ENCODE measurements at places on chromosomes 12 and 14.

DNA sequence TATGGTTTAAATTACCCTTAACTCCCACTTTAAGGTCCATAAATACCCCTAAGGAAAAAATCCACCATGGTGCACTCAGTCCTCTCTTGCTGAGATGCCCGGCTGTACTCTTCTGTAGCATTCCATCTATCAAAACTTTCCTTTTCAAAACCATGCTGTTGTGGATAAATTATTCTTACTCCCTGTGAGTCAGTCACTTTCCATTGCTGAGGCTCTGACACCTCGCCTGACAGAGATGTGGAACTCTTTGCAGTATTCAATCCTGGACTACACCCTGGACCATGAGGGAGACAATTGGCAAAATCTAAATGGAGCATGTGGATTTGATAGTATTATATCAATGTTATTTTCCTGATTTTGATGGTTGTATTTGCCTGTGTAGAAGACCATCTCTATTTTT lies 49.1 kb downstream of the AVPR1A start:
- DNase-seq, result no peak

DNA sequence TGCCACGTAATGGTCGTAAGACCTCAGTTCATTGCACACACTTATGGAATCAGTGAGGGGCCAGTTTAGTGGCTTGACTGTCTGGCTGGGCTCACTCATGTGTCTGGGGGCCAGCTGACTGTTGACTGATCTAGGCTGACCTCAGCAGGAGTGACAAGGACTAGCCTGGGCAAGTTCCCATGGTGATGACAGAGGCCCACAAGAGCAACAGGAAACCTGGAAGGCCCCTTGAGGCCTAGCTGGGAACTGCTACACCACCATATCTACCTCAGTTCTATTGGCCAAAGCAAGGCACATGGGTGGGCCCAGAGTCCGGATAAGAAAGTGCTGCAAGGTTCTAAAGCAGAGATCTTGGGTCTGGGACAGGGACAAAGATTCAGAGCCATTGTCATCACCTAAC lies 21.3 kb upstream of the RFLNA start:
- no peak for DNase-seq

DNA sequence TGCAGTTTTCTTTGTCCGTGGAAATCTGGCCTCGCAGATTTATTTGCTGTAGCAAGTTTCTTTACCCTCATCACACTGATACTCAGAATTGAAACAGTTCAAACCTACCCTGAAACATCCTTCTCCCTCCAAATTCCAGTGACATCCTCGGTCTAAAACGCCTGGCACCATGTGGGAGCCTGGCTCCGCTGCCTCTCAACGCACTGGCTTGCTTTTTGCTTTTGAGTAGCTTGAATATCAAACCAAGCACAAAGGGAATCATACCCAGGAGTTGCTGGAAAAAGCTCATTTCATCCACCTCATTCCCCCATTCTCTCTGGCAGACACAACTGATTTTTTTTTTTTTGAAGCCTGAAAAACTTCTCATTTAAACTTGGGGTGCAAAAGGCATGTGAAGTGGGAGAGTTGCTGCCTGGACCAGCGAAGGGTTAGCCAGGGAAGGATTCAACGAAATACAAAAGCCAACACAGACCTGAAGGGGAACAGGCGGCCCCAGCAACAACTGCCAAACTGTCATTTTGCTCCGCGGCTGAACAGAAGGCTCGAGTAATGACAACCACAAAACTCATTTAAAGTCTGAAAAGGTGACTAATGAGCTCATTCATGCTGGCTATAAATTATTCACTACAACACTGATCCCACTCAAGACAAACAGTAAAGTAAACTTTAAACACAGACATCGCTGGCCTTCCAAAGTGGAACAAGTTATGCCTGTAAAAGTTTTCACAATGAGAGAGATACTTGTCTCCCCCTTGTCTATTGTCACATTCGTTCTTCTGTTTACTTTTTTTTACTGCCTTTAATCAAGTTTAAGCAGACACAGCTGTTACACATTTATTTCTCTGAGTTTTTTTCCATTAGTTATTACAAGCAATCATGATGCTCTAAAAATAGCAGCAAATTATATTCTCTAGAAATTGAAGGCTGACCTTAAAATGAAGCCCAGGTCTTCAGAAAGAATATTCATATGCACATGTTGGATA lies 12.5 kb upstream of the FOXN3 start:
- no peak for DNase-seq

DNA sequence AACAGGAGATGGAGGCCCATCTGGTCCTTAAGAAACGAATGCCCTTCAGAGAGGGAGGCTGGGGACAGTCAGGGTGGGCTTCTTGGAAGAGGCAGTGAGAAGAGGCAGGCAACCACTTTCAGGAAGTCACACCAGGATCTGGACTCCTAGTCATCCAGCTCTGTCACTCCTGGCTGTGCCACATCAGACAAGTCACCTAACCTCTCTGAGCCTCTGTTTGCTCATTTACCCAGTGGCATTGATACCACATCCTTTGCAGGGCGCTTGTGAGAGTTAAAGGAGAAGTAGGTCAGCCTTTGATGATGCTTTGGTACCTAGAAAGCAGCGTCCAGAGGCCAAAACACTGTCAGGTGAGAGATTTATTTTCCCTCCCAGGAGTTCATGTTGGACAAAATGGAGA lies 11.1 kb downstream of the CCDC197 start:
- no peak for DNase-seq

GRCh38 chr12:7450667-7451066 lies 6.7 kb upstream of the CD163L1 start:
- no peak for DNase-seq

- no peak for DNase-seq
Measured at GRCh38 chr12:93468008-93468371, 676 bp downstream of the MRPL42 start.

DNA sequence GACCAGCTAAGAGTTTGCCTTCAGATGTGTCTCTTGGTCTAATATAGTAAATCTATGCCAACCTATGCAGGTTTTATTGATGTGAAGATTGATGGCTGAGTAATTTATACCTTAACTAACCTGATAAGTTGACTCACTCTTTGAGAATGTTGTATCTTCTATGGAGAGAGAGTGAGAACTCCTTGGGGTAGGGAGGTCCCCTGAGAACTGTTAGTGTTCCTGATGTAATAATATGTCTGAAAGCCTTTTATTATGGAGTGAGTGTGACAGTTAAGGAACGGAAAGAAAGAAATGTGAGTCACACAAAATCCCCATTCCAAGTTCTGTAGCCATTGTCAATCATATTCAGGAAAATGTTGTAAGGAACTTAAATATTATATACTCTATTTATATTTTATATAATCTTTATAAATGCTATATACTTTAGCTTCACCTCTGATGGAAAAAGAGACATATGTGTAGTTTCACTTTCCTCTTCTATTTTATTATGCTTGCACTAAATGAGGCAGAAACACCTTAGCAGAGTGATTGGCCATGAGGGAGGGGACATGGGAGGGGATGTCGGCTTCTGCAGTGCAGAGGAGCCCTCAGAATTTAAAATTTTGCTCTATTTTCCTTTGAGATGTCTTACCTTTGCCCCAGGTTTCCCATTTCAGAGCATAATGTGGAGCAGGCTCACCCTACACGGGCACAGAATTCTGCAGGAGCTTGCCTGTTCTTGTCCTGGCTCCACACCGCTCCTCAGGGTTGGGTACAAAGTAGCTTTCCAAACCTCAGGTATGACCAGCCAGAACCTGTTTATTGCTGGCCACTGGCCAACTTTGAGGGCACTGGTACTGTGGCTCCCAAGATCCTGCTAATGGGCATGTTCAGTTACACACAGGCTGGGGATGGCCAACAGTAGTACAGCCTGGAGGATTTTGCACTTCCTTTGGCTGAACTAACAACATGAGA lies 57.7 kb downstream of the ARF6 start:
- no peak for DNase-seq

GRCh38 chr12:11661491-11662089 lies 12.1 kb downstream of the ETV6 start:
- no peak for DNase-seq

DNA sequence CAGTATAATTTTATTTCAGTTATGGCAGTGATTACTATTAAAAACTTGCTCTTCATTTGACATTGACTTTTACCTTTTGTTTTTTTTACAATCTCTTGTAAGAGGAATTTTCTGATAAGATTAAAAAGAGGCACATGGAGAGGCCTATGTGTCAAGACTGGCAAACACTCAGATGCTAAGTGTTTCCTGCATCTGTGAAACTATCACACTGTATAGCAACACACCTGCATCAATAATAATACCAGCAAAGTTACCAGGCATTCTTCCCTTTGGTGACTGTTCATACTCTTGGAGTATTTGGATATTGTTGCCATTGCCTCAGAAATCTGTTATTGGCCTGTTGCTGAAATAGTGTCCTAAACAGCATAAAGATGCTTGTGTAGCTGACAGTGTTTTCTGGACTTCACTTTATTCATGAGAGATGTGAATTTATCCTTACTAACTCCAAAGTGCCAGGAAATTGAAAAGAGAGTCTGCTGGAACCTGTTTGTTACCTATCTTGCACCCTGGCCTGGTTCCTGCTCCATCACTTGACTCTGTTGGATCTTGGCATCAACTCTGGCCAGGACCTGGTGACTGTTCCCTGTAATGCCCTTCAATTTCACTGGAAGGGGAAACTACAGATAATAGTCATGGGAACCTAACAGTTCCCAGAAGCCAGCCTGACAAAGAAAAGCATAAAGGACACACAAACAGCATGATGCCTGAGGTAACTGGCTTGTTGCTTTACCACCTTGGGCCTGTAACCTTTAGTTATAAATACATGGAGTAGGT lies 19.8 kb downstream of the SLC16A7 start:
- DNase-seq, result no peak

GRCh38 chr12:34016361-34016760 lies 5.9 kb upstream of the ALG10 start:
- DNase-seq, result no peak

- DNase-seq, result no peak
Measured at GRCh38 chr12:47689215-47689614, 16.6 kb downstream of the RPAP3 start.

DNA sequence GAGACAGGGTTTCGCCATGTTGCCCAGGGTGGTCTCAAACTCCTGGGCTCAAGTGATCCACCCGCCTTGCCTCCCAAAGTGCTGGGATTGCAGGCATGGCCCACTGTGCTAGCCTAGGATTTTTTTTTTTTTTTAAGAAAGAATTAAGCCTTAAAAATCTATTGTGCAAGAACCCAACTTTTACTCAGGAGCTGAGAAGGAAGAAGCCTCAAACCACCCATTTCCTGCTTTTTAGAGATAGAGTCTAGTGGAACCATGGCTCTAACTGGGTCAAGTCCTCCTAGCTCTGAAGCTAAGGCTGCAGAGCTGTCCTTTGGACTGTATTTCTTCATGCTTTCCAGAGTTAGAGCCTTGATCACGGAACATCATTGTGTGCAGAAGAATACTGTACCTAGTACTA lies 1.3 kb upstream of the TSFM start:
- DNase-seq, result no peak

DNA sequence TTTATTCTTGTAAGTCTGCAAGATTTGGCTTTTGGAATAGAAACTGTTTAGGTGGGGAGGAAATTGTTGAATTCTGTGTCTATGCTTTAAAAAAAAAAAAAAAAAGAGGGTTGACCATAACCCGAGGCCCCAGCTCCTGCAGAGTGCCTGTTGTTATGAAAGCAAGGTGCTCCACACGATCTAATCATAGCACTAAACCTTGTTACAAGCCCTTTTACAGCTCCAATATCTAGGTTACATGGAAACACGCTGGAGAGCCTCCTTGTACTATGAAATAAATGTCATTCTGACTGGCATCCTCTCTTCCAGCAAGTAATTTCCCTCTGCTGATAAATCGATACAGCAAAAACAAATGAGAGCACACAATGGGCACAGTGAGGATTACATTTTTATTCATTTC lies 303.1 kb upstream of the SOX5 start:
- no peak for DNase-seq

DNA sequence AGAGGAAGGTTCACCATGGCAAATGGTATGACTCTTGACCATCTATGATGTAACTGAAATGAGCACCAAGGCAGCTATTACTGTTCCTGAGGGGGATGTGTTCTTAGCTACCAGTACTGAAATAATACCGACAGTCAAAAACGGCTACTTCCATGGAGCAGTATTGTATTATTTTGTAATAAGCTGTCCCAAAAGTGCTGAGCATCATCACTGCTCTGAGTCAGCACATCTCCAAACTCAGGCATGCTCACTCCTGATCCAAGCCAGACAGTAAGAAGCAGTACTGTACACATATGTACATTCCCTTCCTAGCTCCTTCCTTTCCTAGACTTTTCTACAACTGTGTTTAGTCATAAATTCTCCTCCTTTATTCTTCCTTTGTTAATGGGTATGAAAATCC lies 8.6 kb downstream of the VTI1B start:
- no peak for DNase-seq

- no peak for DNase-seq
Measured at GRCh38 chr12:26133521-26133920, 8.7 kb upstream of the BHLHE41 start.

DNA sequence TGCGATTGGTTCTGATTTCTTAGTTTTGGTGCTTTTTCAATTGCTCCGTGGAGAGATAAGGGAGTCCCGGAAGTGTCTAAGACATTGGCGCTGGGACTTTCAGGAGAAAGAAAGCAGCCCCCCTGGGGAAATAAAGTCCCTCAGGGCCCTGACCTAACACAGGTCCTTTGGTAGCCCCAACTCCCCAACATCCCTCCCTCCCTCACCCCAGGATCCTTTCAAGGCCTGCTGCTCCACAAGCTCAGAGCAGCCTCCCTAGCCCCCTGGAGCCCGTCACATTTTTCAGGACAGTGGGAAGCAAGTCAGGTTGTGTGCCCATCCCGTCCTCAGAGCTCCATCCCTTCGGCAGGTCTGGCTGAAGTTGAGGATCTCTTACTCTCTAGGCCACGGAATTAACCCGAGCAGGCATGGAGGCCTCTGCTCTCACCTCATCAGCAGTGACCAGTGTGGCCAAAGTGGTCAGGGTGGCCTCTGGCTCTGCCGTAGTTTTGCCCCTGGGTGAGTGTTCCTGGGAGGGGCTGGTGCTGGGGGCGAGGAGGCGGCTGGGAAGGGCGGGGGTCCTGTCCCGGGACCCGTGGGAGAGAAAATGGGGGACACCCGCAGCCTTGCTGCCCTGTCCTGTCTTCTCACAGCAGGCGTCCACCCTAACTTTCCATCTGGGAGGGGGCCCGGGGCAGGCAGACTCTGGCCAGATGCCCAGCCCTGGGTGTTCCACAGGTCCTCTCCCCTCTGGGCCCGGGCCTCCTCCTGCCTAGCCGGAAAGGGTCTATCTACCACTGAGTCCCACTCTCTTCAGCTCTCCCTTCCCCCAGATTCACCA lies 950 bp downstream of the IFI27 start:
- DNase-seq, result peak; percentile 57

- no peak for DNase-seq
Measured at GRCh38 chr12:62774794-62775193, 160.2 kb downstream of the PPM1H start.

DNA sequence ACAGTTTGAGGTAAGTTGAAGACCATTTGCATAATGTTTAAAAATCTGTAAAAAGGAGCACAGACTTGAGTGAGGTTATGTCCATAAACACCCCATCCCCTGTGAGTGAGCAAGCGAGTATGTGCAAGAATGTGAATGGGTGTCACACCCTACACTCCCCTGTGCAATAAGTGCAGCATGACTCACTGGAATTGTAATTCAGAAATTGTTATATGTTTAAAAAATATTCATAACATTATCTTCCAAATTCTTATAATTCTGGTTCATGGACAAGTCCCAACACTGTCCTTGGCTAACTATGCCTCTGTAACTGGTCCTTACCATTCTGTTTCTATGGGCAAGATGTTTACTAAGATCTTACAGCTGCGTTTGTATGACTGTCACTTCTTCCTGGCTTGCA lies 207.8 kb upstream of the FAR2 start:
- no peak for DNase-seq
